ENCODE measurements at places on chromosomes 12 and 14.

GRCh38 chr12:115413626-115414025 lies 729.7 kb upstream of the TBX3 start:
- no peak for DNase-seq

- DNase-seq: no peak
Measured at GRCh38 chr14:96538990-96539317, 36.8 kb downstream of the PAPOLA start.

DNA sequence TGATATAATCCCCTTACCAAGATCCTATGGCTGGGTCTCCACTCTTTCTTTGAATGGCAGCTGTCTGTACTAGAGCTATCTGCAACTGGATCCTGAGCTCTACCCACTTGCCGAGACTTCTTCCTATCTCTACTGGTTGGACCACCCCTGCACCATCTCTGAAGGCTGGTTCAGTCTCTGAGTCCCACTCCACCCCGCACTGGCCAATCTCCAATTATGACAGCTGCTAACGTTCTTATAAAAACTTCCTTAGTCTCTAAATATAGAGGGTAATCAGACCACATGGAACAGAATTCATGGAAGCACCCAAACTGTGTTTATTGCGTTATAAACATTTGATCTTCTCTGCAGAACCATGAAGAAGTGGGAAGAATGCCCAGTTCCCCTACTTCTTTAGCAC lies 186.6 kb upstream of the EEA1 start:
- no peak for DNase-seq

GRCh38 chr14:103574104-103574503 lies 11.3 kb downstream of the COA8 start:
- no peak for DNase-seq

DNA sequence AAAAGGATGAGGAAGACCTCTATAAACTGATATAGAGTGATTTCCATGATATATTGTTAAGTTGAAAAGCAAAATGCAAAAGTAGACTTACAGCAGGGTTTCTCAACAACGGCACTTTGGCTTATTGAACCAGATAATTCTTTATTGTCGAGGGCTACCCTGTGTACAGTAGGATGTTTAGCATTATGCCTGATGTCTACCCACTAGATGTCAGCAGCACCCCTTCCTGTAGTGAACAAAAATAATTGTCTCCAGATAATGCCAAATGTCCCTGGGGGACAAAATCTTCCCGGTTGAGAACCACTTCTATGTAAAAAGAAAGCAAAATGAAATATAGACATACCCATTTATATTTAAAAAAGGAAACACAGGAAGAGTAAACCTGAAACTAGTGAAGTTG lies 32.4 kb downstream of the ABCD2 start:
- DNase-seq: no peak

- DNase-seq: peak; percentile 58
Measured at GRCh38 chr14:93033983-93034670, 81.6 kb downstream of the ITPK1 start.

DNA sequence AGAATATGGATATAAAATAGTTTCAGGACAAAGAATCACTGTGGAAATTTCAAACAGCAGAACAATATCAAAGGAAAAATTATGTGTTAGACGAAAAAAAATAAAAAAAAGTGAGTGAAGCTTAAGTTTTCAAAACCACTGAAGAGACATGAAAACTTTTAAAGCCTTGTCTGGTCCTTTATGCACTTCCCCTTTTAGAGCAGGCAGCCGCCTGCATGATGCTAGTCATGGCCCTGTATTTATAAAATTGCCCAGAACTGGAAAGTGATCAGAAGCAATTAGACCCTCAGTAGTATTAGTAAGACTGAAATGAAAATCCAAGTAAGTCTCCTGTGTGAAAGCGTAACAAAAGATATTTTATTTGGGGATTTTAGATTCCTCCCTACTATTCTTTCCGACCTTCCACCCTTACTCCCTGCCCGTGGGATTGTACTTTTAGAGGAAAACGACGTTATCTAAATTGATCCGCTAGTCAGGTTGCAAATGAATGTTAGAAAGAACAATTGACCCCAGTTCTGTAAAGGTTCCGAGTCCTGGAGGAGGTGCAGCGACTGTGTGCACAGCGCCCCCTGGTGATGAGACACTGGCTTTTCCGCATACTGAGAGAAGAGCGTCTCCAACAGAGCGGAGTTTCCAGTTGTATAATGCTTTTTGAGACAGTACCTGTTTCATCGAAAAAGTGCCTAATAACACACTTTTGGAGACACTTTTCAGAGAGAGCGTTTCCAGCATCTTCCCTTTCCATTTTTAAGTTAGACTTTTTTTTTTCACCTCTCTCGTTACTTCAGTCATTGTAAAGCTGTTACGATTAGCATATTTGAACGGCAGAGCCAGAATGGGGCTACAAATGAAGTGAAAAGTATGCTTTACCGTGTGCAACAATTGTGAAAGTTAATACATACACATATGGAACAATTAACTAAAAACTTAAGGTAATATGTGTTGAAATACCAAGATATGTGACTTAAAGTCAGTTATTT lies 12.4 kb downstream of the MGST1 start:
- peak; percentile 36 for DNase-seq

DNA sequence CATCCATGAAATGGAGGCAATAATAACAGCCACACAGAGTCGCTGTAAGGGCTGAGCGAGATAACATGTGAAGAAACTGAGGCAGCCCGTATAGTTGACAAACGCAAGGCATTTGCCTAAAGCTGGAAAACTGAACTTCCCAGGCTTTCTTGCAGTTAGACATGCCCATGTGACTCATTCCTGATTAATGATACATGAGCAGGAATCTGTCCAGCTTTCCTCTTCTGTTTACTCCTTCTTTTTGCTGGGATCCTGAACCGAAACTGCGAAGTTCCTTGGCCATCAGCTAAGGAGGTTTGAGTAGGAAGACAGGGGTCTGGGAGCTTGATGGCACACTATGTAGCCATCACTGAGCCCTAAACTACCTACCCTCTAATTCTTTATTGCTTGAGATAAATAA lies 52.2 kb downstream of the ST8SIA1 start:
- DNase-seq: no peak

DNA sequence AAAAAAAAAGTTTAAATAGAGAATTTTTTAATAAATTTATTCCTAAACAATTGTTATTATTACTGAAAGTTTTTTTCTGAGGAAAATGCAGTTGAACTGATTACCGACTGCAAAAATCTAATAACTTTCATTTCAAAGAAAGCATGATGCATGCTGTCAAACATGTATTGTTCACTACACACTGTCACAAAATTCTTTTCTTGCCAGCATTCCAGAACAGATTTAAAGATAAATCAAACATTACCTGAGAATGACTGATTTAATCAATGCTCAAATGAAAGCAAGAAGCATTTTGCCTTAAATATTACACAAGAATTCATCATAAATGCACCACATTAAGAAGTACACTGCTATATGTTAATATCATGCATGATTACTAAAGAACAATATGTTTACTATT lies 588.3 kb downstream of the SLC16A7 start:
- no peak for DNase-seq
